Stimulated activated CD4-positive, alpha-beta T cell treated with anti-CD3 and anti-CD28 coated beads, Interleukin-4, amount 100 ng/mL, for 1 hour (primary cell): ENCODE measurements at places on chromosomes 16 and 17.

DNA sequence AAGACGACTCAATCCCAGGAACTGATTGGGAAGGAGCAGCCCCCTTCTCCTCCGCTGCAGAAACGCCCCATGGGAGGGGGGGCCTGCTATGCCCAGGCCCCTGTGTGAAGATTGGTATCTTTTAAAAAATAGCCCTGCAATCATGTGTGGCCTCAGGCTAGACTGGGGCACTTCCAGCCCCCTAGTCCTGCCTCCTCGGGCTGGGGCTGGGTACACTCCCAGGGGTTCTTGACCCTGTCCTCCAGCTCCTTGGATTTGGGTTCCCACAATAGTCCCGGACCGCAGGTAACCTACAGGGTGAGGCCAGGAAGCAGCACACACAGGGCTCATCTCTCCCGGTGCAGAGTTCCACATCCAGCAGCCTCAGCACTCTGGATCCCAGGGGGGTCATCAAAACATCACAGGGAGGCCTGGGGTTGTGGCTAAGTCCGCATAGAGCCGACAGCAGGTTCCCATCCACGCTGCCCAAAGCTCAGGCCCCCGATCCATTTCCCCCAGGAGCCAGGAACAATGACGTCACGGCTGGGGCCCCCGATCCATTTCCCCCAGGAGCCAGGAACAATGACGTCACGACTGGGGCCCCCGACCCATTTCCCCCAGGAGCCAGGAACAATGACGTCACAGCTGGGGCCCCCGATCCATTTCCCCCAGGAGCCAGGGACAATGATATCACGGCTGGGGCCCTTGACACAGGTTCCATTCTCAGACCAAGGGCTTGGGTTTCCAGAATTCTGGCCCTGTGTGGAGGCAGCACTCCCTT, 202.4 kb downstream of the IRF8 start:
- no peak for DNase-seq

- no peak for DNase-seq
Measured at GRCh38 chr17:32287804-32288511, 22.3 kb downstream of the RHBDL3 start.

DNA sequence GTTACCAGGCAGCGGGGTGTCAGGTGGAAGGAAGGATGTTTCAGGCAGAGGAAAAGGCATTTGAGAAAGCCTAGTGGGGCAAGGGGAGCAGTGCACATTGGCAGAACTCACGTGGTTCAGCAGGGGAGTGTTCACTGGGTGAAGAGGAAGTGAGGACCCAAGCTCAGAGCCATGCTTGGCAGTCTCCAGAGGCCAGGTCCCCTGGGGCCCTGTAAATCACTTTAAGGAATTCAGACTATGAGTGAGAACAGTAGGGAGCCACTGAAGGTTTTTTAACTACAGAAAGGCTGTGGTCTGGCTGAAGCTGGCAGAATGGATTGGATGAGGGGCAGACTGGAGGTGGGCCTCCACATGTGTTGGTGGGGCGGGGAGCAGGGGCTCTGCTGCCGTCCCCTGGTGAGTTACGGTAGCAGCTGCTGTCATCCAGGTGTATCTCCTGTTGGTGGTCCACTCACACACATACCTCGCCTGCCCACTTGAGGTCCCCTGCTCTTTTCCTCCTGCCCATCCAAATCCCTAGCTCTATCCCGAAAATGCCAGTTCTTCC, 5.1 kb downstream of the CLEC16A start:
- DNase-seq = peak; percentile 23

GRCh38 chr17:81518785-81519283, 6.2 kb upstream of the ACTG1 start:
- DNase-seq = peak; percentile 38

- no peak for DNase-seq
Measured at GRCh38 chr17:55318715-55319487, 54.1 kb downstream of the HLF start.

GRCh38 chr16:84562174-84562815, 55.6 kb downstream of the COTL1 start:
- DNase-seq = no peak

GRCh38 chr17:1762901-1763898, 1.3 kb downstream of the SERPINF1 start:
- DNase-seq = no peak

DNA sequence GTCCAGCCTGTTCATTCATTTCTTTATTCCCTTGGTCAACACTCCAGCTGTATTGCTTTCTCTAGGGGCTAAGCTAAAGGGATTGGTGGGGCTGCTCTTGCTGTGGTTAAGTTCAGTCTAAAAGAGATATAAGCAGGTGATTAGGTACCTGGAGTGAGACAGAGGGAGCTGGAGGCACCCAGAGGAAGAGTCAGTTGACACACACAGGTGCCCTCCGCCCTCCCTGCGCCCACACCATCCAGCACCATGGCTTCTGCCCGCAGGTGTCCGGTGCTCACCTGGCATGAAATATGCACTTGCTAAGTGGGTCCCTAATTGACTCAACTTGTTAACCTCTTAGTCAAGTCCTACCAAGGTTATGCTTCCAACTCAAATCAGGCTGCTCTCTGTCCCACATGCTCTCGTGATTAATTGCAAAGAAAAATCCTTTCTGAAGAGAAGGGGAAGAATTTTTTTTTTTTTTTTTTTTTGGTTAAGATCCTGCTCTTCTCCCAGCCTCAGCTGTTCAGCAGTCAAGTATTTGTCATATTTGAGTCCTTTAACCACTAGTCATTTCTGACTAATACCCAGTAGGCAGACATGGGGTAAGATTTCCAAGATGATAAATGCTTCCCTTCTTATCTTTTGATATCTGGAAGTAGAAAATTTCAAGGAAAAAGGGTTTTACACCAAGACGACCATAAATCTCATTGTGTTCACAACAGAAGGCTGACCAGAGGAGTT, 199.8 kb upstream of the WSCD1 start:
- no peak for DNase-seq

GRCh38 chr16:14444979-14445810, 184.9 kb downstream of the PARN start:
- DNase-seq = no peak

GRCh38 chr16:46638947-46639925, 18.1 kb upstream of the SHCBP1 start:
- DNase-seq = no peak

DNA sequence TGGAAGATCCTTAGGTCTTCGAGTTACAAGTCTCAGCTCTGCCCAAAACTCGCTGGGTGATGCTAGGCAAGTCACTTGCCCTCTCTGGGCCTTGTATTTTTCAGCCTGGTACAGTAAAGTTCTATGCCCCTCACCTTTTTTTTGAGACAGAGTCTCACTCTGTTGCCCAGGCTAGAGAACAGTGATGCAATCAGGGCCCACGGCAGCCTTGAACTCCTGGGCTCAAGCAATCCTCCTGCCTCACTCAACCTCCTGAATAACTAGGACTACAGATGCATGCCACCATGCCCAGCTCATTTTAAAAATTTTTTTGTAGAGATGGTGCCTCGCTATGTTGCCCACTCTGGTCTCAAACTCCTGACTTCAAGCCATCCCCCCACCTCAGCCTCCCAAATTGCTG, 3.8 kb downstream of the MYH11 start:
- no peak for DNase-seq

- no peak for DNase-seq
Measured at GRCh38 chr16:3295209-3295608, 10.0 kb downstream of the TIGD7 start.

DNA sequence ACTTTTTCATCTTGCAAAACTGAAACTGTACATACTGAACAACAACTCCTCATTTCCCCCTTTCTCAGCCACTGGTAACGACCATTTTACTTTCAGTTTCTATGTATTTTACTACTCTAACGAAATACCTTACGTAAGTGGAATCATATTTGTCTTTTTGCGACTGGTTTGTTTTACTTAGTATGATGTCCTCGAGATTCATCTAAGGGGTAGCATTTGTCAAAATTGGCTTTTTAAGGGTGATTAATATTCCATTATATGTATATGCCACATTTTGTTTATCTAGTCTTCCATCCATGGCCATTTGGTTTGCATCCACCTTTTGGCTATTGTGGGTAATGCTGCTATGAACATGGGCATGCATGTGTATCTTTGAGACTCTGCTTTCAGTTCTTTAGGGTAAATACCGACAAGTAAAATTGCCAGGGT, 10.4 kb downstream of the KPNB1 start:
- DNase-seq = no peak

DNA sequence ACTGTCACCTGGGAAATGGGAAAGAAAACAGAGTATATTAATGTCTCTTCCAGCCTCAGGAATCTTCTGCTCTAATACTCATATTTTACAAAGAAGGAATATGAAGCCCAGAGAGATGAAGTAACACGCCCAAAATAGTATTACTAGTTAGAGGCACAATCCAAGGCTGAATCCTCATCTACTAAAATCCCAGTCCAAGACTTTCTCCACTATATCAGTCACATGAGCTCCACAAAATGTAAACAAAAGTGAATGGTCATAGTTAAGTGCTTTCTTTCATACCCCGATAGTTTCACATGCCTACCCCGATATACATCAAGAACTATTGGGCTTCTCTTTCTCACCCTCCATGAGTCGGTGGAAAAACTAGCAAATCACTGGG, 965 bp downstream of the INTS2 start:
- DNase-seq = no peak

DNA sequence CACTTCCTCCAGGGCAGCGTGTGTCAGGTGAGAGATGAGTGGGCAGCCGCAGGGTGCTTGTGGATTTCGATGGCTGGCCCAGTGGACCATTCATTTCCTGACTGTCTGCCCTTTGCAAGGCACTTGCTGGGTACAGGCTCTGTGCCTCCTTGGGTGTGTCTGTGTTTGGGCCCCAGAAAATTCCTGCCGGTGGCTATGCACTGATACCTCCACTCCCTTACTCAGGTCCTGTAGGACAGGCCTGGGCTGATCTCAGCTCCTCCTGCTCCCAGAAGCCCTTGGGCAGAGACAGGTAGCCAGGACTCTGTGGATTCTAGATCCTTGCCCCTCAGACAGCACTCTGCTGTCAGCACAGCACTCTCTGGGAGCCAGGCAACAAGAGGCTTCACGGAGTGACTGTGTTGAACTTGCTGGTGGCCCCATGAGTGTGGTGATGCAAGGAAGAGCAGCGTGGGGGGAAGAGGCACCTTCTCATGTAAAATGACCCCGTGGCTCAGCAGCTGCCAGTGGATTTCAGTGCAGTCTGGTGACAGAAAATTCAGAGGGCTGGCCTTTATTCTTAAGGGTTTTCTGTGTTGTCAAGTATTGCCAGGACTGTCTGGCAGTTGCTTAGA, 29.0 kb downstream of the PGS1 start:
- DNase-seq = no peak

- DNase-seq = no peak
Measured at GRCh38 chr17:74904687-74905409, 11.4 kb upstream of the FADS6 start.

DNA sequence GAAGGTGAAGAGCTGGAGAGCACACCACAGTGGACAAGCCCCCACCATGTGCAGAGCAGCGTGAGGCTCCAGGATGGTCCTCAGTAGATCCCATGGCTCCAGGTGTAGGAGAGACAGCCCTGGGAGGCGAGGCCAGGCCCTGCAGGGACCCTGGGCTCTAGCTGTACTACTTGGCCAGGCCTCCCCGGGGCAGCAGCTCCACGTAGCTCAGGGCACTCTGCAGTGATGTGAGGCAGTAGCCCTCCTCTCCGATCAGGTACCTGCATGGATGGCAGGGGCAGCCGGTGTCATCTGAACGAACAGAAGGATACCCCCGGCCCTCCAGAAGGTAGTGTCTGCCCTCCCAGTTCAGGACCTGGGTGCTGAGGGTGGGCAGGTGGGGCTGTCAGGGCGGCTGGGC, 6.2 kb upstream of the SPATA2L start:
- no peak for DNase-seq

- peak; percentile 84 for DNase-seq
Measured at GRCh38 chr17:39450847-39451581, at the start of gene MED1. Gene MED1, minus strand, starts transcription at chr17:39451263. Its CDS starts 201 bp downstream, at chr17:39451062.

DNA sequence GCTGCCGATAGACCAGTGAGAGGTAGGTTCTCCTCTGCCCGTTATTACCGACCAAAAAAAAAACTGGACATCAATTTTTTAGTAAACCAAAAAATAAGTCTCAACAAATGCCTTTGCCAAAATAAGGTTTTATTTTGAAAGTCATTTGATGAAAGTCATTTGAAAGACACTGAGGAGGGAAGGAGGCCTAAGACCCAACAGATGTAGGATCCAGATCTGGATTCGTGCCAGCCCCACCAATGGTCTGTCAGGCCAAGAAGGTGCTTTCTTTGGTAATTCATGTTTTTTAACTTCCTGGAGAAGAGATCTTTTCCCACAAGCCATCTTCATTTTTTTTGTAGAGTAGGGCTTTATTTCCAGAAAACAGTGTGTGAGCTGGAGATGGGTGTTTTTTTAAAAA, 18.1 kb downstream of the NTAN1 start:
- DNase-seq = no peak
